ENCODE measurements at places on chromosomes 12 and 14.
A peak's percentile ranks its signal among the peaks of the same experiment; 100 is the strongest.

DNA sequence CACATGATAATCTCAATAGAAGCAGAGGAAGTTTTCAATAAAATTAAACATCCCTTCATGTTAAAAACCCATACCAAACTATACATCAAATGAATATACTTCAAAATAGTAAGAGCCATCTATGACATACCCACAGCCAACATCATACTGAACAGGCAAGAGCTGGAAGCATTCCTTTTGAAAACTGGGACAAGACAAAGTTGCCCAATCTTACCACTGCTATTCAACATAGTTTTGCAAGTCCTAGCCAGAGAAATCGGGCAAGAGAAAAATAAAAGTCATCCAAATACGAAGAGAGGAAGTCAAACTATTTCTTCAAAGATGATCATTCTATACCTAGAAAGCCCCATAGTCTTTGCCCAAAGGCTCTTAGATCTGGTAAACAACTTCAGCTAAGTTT, 454.7 kb upstream of the PRICKLE1 start:
- DNase-seq, result no peak

DNA sequence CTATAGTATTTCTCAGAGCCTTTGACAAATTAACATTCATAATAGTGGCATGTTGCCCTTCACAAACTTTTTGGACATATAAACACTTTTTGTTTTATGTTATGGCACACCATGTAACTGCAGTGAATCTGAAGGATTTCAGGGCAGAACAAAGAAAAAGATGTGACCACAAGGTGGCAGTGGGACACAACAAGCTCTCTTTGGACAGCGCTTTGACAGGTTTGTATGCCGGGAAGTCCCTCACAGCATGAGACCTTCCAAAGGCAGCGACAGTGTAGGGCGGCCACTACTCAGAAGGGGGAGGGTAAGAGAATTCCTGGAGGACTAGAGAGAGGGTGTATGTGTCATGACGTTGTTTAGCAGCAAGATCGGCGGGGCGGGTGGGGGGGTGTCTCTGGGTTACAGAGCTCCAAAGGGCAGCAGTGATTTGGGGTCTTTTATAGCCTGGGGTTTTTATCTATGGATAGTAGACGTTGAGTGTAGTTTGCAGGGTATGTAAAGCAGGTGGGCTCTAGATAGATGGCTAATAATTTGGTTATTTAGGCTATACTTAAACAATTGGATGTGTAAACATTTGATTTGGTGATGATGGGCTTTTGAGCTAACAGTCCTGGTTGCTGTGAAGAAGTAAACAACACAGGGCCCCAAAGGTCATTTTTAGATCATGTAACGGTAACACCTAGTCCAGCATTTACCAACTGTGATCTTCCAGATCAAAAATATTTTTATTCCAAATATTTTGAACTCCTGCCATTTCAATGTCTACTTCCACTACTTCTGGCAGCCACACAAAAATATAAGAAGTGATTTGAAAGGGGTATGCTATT, 22.9 kb downstream of the ETFBKMT start:
- peak; percentile 40 for DNase-seq

- DNase-seq, result no peak
Measured at GRCh38 chr12:120468325-120468820, 1.2 kb downstream of the SRSF9 start.

DNA sequence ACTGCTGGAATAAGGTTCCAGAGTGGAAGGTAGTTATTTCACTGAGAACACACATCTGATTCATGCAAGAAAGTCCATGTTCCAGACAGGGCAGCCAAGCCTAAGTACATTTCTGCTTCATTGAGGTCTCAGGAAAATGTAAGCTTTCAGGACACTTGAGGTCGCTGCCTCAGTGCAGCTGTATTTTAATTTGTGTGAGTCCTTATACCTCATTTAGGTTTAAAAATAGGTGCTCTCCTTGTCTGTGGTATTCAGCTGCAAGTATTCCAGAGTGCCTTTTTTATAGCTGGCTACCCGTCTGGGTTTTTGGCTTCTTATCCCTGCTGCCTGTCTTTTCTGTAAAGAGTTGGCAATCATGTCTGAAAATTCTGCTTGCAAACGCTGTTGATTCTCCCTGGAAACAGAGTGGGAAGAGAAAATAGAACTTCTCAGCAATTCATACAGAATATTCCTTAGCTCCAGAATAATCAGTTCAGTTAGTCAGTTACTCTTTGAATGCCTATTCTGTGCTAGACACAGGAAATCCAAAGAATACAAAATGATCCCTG, 45.3 kb upstream of the PLBD1 start:
- DNase-seq, result no peak

DNA sequence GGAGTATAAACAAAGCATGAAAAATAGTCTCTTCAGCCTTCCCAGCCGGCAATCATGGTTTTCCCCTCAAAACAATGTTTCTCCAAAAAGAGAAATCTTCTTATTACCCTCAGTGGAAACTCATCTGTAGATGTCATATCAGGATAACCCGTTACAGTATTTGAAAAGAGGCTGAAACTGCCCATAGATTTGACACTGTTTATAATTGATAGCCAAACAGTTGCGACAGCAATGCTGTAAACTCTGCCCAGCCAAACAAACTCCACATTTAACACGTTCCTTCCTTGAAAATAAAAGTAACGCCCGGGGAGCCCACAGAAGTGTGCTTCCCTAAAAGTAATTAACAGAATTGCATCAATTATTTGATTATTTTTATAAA, 201.3 kb upstream of the FOXN3 start:
- DNase-seq, result no peak

DNA sequence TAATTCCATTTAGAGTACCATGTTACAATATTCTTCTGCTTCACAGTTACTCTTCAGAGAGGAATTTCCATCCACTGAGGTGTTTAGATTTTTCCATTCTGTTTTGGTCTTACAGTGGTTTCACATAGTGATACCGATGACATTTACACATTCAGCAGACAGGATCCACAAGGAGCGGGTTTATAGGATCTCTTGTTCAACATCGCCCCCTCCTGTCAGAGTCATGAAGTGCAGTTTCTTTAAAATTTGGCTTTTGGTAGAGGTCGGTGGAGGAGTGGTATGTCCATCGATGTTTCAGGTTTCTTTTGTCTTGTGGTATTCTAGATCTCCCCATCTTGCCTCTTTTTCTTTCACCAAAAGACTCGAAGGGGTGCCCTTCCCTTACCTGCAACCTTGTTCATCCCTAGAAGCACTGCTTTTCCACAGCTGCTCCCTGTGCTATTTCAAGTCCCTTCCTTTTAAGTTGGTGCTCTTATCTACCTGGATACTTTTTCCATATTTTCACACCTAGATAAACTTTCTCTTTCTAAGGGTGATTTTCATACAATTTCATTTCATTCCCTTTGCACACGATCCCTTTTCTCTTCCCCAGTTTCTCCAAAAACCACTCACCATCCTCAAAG, 181.3 kb downstream of the ITPR2 start:
- DNase-seq, result no peak

DNA sequence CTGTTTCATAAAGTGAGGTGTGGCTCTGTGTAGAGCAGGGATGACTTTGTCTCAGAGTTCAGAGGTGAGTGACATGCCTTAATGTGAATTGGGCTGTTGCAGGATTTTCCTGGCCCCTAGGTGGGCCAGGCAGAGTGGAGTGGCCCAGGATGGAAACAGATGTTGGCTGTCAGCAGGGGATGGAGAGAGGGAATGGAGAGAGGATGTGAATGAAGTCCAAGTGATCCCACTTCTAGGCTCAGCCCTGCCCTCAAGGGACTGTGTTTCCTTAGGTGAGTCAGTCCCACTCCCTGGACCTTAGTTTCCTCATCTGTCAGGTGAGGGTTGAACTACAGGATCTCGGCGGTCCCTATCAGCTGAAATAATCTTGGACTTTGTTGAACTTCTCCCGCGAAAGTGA, 7.5 kb downstream of the GALNT16 start:
- no peak for DNase-seq

DNA sequence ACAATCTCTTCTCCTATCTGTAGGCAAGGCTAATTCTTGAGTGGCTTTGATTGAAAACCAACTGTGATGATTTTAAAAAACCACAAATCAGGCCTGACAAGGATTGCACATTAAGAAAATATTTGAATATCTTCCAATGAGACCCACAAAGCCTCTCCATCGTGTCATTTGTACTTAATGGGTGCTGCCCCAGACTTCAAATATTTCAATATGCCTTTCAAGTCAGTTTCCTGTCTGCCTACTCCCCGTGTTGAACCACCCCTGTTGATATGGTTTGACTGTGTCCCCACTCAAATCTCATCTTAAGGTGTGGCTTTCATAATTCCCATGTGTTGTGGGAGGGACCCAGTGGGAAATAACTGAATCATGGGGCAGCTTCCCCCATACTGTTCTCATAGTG, 159.7 kb upstream of the EGLN3 start:
- DNase-seq, result no peak

DNA sequence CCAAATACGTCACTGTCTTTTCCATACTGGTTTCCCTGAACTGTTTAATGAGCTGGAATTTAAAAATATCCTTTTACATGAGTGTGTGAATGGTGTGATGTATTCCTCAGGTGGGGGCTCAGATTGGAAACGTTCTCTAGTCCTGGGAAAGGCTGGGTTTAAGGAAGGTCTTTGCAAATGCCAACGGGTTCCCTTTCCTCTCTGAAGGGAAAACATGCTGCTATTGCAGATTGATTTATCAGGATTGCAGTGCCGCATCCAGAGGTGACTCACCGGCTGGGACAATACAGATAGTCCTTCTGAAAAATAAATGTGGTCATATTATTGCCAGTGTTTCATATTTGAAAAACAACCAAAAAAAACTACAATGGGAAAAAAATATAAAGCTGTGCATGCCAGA, 193.1 kb upstream of the FLRT2 start:
- DNase-seq, result no peak

DNA sequence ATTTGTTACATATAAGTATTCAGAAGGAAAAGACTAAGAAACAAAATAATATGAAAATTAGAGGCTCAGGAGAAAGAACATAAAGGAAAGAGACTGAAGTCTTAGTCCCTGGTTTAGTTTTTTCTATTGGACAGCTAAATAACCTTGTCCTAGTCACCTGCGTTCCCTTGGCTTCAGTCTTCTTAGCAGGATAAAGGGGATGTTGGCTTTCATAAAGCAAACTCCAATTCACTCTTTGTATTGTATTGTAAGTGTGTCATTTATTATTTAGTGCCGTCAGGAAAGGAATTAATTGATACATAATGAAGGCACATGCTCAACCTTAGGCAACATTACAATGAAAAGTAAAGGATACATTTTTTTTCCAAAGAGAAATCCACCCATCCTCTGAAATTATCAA, 190.3 kb upstream of the PPFIA2 start:
- no peak for DNase-seq

DNA sequence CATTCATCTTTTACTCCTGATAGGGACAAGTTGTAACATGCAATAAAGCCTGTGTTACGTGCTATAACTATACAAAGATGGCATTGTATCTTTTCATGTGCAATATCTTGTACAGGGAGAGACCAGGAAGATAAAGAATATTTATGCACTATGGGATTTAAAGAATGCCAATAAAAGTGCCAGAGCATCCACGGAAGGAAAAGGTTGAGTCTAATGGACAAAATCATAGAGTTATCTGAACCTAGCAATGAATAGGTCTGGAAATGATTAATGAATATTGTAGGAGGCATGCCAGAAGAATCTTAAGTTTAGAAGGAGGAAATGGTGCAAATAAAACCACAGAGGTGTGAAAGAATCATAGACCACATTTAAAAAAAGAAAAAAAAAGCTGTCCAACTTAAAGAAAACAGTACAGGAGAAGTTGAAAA, 263.9 kb downstream of the KCNC2 start:
- no peak for DNase-seq

- DNase-seq, result no peak
Measured at GRCh38 chr12:56190695-56191155, 1.4 kb upstream of the SMARCC2 start.

DNA sequence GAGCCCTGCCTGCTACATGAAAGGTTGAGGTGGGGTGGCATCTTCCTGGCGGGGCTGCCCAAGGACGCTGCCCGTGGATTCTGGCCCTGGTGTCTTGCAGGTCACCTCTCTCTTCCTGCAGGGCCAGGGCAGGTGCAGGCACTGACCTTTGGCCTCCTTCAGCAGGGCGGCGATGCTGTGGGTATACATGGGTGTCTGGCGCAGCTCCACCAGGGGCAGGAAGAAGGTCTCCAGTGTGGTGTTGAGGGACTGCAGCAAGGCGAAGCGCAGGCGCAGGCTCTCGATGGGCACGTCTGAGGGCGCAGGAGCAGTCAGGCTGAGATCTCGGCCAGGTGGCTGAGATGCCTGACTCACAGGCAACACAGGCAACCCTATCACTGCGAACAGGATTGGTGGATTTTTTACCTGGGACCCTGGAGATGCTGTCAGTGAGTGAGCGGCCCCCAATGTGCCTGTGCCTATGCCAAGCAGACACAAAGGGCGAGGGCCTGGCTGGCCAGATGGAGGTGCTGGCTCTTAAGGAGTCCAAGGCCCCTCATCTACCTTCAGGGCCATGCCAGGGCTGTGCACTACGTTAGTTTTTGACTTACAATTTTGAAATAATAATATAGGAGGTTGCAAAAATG, 45.7 kb downstream of the TRAFD1 start:
- DNase-seq, result no peak

DNA sequence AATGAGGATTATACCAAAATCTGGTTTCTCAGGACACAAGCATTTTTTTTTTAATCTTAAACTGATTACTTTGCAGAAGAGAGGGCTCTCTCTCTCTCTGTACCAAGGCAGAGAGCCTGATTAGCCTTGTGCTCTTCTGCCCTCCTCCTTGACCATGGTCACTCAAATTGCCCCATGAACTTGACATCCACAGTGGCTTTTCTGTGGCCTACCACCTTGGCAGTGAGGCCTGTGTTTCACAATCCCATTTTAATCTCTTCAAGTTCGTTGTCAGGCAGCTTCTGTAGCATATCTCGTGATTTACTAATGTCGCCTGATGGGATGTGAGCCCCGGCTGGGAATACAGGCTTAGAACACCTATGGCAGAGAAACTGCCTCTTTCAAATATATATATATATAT, 30.7 kb upstream of the PWP1 start:
- DNase-seq, result no peak

DNA sequence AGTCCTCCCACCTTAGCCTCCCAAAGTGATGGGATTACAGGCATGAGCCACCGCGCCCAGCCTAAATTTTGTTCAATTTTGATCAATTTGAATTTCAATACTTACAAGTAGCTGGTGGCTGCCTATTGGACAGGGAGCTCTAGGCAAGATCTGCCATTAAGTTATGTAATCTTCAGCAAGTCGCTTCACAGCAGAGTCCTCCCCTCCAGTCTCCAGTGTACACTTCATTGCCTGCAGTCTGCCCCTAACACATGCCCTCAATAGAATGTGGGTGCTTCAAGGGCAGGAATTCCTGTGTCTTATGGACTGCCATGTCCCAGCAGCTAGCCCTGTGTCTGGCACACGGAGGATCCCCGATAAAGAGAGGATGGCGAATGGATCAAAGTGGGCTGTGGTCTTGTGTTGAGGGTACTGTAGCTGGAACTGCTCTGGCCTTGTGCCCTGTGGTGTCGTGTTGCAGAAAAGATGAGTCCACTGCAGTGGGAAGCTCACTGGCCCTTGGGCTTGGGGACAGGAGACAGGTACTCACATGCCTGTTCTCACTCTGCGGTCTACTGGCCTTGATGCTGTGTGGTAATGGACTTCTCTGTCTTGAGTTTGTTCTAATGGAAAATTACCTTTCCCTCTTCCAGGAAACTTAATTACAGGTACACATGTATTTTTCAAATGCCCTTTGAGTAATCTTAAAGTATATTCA, 67.6 kb downstream of the TECPR2 start:
- DNase-seq, result no peak

GRCh38 chr14:50599700-50600444, 39.9 kb downstream of the ATL1 start:
- no peak for DNase-seq

- DNase-seq, result no peak
Measured at GRCh38 chr12:123034022-123034541, 53.6 kb downstream of the ARL6IP4 start.

GRCh38 chr14:100765296-100765695, 38.6 kb downstream of the DLK1 start:
- DNase-seq, result no peak

Data from activated T-helper 9 cell treated with anti-CD3 and anti-CD28 coated beads, Interleukin-2, amount 50 U/mL, for 16 hours (primary cell).